Activated CD4-positive, alpha-beta T cell treated with anti-CD3 and anti-CD28 coated beads, Interleukin-2, amount 50 U/mL, for 24 hours (primary cell): ENCODE measurements at places on chromosomes 1 and 21.

- DNase-seq, result no peak
Observed at GRCh38 chr1:107132780-107133179, 8.1 kb upstream of the NTNG1 start.

DNA sequence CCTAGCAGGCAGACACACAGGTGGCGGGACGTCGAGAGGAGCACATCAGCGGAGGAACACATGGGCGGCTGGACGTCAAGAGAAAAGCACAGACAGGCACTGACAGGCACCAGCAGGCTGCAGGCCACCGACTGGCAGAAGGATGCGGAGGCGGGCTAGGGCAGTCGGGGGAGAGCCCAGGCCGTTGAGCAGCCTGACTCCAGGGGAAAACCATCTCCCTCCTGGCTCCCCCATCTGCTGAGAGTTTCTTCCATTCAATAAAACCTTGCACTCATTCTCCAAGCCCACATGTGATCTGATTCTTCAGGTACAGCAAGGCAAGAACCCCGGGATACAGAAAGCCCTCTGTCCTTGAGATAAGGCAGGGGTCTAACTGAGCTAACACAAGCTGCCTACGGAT lies 25.5 kb downstream of the B3GALT5 start:
- DNase-seq, result no peak

- no peak for DNase-seq
Observed at GRCh38 chr1:38697387-38697786, 162.2 kb downstream of the RRAGC start.

DNA sequence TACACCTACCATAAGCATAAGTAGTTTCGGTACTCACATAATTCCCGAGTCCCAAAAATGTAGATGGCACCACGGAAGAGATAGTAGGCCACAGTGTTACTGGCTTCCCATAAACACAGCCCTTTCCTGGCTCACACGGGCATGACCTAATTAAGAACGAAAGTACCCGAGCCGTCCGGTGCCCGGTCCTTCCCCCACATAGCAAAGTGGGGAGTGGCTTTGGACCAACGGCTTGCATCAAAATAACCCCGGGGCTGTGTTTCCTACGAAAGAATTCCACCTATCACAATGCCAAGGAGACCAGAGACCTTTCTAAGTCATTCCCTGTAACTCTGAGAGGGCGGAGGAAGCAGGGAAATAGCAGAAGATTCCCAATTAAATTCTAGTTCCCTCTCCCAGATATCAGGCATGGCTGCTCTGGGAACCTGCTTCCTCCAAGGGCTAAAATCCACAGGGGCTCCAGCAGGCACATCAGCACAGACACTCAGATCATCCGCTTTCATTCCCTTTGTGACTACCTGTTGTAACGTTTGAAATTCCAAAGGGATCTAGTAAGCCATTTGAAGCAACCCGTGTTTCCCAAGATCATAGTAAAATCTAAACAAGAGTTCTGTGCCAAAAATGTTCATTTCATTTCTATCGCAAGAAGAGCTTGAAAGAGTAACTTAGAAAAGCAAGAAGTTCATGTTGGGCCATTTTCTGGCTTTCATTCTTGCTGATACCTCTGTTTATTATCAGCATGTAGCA lies at the start of gene TMPRSS3:
Gene TMPRSS3 (minus strand): TSS at position 148 of the 747 bp plus-strand sequence. CDS start 635 bp downstream, outside the sequence.
- DNase-seq, result no peak

DNA sequence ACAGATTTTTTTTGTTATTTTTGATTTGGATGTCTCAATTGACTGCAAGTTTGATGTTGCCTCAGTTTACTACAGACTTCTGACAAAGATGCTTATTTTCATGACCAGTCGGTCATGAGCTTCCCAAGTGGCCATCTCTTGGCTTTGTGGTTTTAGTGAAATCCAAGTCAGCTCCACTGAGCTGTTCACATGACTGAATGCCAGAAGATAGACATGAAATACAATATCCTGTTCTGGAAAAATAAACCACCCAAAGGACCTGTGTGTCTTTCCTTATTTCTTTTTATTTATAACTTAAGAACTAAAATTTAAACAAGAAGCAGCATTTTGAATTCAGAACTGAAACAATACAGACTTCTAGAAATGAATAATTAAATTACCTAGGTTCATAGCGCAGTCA lies 89.3 kb downstream of the HMCN1 start:
- no peak for DNase-seq

DNA sequence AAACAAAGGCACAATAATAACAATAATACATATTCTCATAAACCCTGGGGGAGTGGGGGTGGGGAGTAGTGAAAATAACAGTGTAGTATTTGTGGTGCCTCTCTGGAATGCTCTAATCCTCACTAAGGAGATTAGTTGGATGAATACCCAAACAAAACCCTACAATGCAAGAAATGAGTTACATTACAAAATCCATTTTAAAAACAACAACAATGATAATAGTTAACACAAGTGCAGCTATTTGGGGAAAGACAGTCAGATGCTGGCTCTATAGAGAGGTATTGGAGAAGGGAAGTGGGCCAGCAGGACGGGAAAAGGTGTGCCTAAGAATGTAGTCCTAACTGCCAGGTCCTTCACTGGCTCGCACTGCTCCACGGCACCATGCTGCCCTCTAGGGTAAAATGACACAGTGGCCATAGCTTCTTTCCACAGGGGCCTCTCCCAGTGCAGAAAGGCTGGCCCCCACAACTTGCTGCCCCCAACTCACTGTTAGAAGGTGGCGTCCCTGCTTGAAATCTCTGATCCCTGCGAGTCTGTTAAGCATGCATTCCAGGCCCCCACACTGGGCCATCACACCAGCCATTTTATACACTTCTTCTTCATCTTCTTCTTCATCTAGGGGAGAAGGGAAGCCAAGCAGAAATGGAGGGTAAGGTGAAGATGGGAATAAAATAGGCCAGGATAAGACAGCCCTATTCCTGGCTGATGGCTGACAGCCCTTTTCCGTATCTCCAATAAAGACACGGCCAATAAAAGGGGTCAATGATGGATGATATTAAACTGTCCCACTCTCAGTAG lies 113.8 kb downstream of the UBR4 start:
- DNase-seq, result no peak

- no peak for DNase-seq
Observed at GRCh38 chr1:214467078-214467585, 84.3 kb downstream of the PTPN14 start.

DNA sequence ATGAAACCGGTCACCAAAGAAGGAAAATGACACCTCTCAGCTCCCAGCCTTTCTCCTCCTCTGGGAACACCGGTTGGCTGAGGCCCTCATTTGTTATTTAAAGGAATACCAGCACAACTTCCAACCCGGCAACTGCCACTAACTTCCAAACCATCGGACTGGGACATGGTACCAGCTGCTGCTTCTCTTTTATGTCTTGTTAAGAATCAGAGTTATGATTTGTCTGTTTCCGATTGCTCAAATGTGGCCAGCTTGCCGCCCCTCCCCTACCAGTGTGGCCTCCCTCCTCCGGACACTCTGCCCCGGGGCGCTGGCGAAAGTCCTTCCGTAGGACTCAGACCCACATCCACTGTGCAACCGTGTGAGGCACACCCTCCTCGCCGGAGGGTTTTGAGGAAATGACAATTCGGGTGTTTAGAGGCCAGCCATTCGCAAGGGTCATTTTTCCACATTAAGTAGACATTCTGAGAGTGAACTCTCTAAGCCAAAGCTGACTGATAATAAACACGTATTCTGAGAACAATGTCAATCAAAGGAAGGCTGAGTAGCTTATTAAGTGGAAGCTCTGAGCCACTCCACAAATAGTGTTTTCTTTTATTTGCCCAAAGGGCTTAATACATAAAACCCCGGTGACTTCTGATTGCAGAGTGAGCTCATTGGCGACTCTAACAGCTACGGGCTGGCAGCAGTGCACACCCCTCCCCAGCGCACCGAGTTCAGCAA lies 5.5 kb downstream of the RIPK4 start:
- no peak for DNase-seq

GRCh38 chr1:17213148-17213781 lies 8.3 kb downstream of the PADI1 start:
- DNase-seq, result no peak

- DNase-seq, result no peak
Observed at GRCh38 chr1:244231572-244232315, 180.7 kb downstream of the ZBTB18 start.

- DNase-seq, result no peak
Observed at GRCh38 chr1:73803380-73803779, 394.6 kb downstream of the LRRIQ3 start.

DNA sequence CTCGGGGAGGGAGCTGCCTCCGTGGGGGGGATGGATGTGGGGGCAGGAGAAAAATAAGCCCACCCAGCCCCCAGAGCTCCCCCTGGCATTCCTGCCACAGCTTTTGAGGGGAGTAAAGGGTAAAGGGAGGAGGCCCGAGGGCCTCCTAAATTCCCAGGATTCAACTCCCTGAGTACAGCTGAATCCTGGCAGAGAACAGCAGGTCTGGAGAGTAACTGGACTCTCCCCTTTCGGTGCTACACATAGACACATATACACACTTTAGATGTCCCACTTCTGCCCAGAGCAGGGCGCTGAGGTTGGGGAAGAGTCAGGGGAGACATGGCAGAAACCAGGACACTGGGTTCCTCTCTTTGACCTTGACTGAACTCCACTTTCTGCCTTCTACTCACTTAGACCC lies 3.0 kb downstream of the KIRREL1 start:
- no peak for DNase-seq

DNA sequence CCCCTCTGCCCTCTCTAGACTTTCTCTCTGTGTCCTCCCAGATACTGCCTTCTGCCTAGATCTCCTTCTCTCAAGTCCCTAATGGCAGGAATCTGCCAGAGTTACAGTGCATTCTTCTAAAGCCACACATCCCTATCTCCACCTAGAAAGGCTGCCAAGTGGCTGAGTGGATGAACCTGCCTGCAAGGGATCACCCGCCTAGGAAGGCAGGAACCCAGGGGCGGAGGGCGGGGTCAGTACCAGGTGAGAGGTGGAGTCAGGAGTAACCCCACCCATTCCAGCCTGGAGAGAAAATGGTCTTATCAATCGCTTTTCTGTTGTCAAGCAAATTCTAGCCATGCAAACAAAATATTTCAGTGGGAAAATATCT lies 60.8 kb downstream of the BCAR3 start:
- no peak for DNase-seq

GRCh38 chr1:195970209-195970608 lies 638.0 kb downstream of the KCNT2 start:
- no peak for DNase-seq

- DNase-seq, result no peak
Observed at GRCh38 chr1:169307176-169307575, 60.4 kb downstream of the NME7 start.

DNA sequence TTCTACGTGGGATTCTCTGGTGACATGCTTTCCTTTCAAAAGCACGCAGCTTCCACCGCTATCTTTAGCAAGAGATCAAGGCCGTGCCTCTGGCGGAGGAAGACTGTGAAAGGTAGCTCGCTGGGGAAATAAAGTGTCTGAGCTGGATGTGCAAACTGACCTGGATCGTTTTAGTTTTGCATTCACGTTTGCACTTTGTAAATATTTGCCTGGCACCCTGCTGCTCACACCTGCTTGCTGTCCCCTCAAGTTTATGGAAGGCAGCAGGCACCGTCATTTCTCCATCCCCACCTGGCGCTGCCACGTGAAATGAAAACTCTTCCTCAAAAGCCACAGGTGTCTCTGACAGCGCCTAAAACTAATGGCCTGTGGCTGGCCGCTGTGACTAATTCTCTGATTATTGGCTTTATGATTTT lies 44.0 kb upstream of the TARDBP start:
- no peak for DNase-seq

DNA sequence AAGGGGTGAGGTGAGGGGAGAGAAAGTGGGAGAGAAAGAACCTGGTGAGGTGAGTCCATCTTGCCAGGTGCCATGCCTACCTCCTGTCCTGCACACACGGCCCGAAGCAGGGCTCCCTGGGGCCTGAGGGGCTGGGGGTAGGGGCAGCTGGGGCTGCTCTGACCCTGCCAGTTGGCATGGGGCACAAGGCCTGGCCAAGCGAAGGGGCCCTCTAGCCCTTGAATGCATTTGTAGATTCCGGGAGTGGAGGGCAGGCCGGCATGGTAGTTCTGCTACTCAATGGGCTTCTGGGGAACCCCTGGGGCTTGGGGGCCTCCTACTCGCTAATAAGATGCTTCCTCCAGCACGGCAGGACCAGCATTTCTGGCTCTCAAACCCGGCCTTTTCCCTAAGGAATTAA lies 3.6 kb upstream of the PRDM16 start:
- no peak for DNase-seq

DNA sequence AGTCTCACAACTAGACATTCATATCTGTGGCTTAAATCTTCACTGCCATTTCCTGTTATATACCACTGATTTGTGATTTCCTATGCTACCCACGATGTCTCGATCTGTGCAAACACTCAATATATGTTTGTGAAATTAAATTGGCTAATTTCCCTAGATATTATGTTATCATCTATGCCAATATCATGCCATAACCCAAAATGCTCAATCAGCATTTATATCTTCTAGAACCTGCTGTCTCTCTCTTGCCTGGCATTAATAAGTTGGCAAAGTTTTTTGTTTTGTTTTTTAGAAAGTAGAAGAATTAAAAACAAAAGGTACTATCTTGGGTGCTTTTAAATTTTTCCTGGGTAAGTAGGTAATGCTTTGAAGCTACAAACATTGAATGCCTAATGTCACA lies 358.5 kb upstream of the DAB1 start:
- no peak for DNase-seq

DNA sequence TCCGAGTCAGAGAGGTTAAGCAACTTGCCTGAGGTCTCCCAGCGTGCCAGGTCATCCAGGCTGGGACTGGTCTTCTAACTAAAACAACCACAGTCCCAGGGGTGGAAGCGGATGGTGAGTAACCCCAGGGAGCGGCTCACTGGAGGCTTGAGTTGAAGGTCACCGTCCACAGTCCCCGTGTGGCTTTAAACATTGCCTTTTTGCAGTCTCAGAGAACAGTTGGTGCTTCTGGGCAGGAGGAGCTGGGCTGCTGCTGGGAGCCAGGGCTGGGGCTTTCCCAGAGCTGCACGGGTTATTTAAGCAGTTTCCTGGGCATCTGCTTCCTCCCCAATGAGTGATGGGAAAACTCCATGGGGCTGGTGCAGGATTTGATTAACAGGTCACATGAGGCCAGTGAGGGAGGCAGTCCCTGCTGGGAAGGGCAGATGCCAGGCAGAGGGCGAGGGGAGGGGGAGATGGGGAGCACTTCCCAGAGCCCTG lies 12.3 kb downstream of the ARHGEF10L start:
- DNase-seq, result no peak
